ENCODE measurements at places on chromosomes 5 and 9.

DNA sequence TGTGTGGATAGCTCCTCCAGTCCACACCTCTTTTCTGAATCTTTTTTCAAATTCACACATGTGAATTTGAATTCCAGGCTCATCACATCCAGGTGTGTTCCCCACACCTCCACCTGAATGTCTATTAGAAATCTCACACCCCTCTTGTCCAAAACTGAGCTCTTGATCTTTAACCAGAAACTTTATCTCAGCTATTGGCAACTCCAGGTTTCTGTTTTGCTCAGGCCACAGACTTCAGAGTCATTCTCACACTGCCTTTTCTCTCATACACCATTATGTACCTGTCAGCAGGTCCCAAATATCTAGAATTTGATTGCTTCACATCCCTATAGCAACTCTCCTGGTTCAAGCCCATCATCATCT is 11.6 kb downstream of the NIPSNAP3B start:
- DNase-seq = no peak

GRCh38 chr9:124452326-124452725 is 2.1 kb downstream of the ADGRD2 start:
- DNase-seq = no peak

- DNase-seq = no peak
Measured at GRCh38 chr9:38029915-38030638, 39.0 kb downstream of the SHB start.

DNA sequence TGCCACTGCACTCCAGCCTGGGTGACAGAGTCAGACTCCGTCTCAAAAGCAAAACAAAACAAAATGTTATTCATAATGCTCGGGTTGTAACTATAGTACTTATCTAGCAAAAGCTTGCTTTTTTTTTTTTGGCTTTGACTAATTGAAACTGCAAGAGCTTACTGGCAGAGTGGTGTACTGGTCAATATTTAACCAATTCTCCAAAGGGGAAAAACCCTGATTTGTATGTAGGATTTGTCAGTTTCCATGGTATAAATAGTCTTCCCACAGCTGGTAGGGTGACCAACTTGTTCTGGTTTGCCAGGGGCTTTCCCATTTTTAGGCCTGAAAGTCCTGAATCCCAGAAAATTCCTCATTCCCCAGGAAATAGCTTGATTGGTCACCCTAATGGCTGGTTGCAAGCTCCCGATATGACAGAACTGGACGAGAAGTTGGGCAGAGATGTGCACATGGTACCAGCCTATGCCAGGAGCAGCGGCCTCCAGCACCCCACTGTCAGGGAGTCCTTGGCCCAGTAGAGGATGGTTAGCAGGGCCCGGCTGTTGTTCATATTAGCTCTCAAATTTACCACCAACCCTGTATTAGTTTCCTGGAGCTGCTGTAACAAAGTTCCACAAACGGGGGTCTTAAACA is 58.0 kb downstream of the FXN start:
- no peak for DNase-seq
